Activated CD4-positive, alpha-beta T cell treated with anti-CD3 and anti-CD28 coated beads for 1 hour (primary cell): ENCODE measurements at places on chromosomes 16 and 17.

GRCh38 chr17:62611292-62611691 lies 16.2 kb upstream of the MRC2 start:
- no peak for DNase-seq

GRCh38 chr17:43094129-43094835 lies 30.9 kb downstream of the BRCA1 start:
- no peak for DNase-seq

- no peak for DNase-seq
These were observed 18.6 kb downstream of the FOXN1 start for GRCh38 chr17:28524476-28525424.

- no peak for DNase-seq
These were observed 8.1 kb downstream of the NOG start for GRCh38 chr17:56601591-56601990.

DNA sequence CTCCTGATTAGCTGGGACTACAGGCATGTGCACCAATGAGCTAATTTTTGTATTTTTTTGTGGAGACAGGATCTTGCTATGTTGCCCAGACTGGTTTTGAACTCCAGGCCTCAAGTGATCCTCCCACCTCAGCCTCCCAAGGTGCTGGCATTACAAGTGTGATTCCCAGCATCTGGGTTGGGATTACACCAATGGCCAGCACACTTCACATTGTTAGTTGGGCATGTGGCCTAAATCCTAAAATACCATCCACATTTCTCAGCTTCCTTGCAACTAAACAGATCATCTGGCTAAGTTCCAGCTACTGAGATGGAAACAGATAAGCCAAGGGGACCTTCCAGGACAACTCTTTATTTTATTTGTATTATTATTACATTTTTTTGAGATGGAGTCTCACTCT lies 9.9 kb downstream of the RABEP2 start:
- DNase-seq, result no peak

GRCh38 chr17:56680676-56681075 lies 87.2 kb downstream of the NOG start:
- no peak for DNase-seq

GRCh38 chr16:19239511-19240155 lies 45.9 kb upstream of the CLEC19A start:
- no peak for DNase-seq

DNA sequence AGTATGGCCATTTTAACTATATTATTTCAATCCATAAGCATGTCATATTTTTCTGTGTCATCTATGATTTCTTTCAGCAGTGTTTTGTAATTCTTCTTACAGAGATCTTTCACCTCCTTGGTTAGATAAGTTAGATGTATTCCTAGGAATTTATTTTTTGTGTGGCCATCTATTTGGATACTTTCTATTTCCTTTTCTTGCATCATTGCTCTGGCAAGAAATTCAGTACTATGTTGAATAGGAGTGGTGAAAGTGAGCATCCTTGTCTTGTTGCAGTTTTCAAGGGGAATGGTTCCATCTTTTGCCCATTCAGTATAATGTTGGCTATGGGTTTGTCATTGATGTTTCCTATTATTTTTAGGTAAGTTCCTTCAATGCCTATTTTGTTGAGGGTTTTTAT lies 15.1 kb upstream of the ABCA9 start:
- no peak for DNase-seq

DNA sequence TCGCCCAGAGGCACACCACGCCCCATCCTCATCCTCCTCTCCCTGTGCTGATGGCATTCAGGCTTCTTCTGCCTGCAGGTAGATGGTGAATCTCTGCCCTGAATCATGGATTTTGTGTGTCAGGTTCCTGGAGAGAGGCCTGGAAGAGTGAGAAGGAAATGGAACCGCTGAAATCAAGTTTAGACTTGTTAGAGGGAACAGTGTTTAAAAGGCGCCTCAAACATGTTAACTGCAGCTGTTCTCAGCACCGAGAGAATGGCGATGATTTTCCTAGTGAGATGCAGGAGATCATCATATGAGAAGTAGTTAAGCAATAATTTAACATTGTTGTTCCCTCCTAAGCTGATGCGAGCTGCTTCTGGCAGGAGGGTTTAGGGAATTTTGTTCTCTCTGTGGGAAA lies 744.4 kb upstream of the EEF2KMT start:
- no peak for DNase-seq

- no peak for DNase-seq
These were observed 10.7 kb upstream of the KRT28 start for GRCh38 chr17:40810494-40810893.

- DNase-seq, result no peak
These were observed 131.7 kb upstream of the HSBP1 start for GRCh38 chr16:83676086-83676485.

GRCh38 chr17:72421128-72422092 lies 300.6 kb downstream of the SOX9 start:
- DNase-seq, result no peak

GRCh38 chr17:7927596-7927995 lies 2.1 kb downstream of the KCNAB3 start:
- no peak for DNase-seq

- no peak for DNase-seq
These were observed 3.2 kb upstream of the KRT10 start for GRCh38 chr17:40825599-40825998.

DNA sequence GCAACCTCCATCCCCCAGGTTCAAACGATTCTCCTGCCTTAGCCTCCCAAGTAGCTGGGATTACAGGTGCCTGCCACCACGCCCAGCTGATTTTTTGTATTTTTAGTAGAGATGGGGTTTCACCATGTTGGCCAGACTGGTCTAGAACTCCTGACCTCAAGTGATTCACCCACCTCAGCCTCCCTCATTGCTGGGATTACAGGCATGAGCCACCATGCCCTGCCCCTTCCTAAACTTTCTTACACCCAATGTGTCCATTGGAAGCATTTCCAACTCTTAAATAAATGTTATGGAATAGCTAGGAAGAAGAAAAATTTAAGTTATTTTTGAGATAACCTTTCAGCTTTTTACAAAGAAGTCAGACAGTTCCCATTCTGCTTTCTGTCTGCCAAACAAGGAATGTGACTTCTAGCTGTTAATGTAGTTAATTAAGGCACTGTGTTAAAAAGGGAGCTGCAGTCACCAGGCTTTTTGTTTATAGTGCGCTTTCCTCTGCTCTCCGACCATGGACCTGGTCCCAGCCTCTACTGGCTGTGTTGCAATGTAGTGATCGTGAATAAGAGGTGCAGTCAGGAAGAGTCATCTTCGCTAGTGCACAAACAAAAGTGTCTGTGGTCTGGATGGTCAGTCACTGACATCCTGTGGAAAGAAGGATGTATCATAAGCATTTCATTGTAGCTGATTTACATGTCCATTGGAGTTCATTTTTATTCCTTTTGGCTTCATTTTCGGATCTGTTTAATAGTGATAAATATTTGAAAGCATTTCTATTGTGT lies 39.7 kb downstream of the USP10 start:
- DNase-seq, result no peak

- DNase-seq, result no peak
These were observed 131.1 kb downstream of the AXIN2 start for GRCh38 chr17:65430209-65430833.

- no peak for DNase-seq
These were observed 18.2 kb downstream of the COTL1 start for GRCh38 chr16:84599521-84600202.

GRCh38 chr17:77231076-77231871 lies 90.5 kb downstream of the SEC14L1 start:
- no peak for DNase-seq

DNA sequence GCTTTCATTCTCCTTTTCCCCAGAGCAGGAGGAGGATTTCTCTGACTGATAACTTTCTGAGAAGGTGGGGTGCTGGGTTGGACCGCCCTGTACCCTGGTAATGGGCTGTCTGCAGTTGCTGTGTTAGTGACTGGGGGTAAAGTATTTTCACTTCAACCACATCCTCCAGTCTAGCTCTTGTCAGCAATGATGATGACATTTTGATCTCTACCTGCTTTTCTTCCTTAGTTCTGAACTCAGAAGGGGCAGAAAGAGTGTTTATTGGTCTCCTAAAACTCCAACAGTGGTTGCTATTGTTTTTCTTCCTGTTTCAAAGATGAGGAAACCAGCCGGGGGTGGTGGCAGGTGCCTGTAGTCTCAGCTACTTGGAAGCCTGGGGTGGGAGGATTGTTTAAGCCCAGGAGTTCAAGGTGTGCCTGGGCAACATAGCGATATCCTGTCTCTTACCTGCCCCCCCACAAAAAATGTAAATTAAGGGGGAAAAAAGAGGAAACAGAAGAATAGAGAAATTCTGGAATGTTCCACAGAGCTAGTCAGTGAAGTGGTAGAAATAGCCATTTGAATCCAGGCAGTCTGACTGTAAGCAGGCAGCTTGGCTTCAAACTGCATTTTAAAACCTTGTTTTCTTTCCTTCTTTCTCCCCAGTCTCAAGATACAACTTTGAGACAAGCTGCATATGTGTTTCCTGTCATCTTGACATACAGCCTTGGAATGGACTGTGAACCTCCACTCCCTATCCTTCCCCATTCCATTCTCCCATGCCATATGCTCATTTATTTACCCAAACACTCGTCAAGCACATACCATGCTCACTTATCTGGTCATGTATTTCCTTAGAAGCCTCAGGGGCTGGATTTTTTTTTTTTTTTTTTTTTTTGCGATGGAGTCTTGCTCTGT lies 3.3 kb upstream of the N4BP1 start:
- peak; percentile 25 for DNase-seq

GRCh38 chr17:64413513-64413912 lies 22.9 kb upstream of the PECAM1 start:
- no peak for DNase-seq

GRCh38 chr16:49513040-49513439 lies 139.4 kb downstream of the C16orf78 start:
- DNase-seq, result no peak

- peak; percentile 68 for DNase-seq
These were observed 671.1 kb downstream of the WWOX start for GRCh38 chr16:78770353-78771091.

GRCh38 chr16:27270349-27270748 lies 1.8 kb upstream of the NSMCE1 start:
- DNase-seq, result no peak

GRCh38 chr16:86504315-86505184 lies 5.8 kb upstream of the FOXF1 start:
- DNase-seq, result no peak

DNA sequence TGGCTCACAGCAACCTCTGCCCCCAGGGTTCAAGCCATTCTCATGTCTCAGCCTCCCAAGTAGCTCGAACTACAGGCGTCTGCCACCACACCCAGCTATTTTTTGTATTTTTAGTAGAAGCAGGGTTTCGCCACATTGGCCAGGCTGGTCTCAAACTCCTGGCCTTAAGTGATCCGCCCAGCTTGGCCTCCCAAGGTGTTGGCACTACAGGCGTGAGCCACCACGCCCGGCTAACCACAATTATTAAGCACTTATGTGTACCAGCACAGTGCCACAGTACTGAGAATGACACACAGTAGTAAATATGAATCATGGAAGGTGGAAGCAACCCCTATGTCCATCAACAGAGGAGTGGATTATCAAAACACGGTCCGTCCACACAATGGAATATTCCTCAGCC lies 49.8 kb downstream of the COTL1 start:
- no peak for DNase-seq

GRCh38 chr17:60345233-60345632 lies 46.7 kb downstream of the USP32 start:
- no peak for DNase-seq

GRCh38 chr16:62342216-62342615 lies 306.0 kb upstream of the CDH8 start:
- no peak for DNase-seq

- DNase-seq, result no peak
These were observed 31.5 kb downstream of the ZFHX3 start for GRCh38 chr16:73016488-73016830.

DNA sequence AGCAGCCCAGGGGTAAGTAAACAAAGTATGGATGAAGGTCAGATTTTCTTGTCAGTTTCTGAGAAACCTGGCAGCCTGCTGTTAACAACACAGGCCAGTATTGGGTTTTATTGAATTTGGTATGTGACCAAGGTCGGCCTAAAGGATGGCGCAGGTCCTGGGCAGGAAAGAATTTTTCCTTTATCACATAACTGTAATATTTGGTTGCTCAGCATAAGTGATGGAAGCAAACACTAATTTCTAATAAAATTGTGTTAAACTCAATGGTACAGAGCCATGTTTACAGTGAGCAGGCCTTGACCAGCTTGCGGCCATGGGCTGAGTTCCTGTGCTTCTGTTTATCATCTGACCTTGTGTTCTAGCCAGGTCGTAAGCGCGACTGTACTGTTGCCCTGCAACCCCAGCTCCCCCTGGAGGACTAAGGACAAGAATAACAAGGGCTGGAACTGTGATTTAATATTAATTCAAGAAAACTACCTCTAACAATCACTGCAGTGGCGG lies 10.5 kb downstream of the POLDIP2 start:
- no peak for DNase-seq

GRCh38 chr16:31138621-31139578 lies 3.4 kb upstream of the PRSS8 start:
- no peak for DNase-seq

DNA sequence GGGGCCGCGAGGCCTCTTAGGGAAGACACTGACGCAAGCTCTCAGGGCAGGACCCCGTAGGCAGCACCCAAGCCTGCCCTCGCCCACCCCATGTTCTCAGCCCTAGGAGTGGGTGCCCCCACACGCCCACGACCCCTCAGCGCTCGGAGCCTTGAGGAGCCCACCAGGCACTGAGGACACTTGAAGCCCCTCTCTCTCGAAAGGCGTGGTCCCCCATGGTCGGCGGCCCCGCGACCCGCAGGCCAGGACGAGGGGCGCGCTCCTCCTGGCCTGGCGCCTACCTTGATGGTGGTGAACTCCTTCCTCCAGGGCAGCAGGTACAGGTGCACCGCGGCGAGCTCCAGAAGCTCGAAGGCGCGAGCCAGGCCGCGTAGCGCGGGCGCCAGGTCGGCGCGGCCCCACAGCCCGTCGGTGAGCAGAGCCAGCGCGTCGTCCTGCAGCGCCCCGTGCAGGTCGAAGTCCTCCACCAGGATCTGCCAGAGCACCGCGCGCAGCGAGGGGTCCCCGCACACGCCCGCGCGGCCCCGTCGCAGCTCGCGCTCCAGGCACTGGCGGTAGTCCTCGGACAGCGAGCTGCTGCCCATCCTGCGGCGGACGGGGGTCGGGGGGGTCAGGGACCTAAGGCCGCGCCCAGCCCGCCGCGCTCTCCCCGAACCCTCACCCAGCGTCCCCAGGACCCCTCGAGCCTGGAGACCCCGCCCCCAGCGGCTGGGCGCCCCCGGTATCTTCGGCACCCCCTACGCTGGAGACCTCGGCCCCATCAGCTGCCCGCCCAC lies 668 bp downstream of the SPATA2L start:
- peak; percentile 32 for DNase-seq

DNA sequence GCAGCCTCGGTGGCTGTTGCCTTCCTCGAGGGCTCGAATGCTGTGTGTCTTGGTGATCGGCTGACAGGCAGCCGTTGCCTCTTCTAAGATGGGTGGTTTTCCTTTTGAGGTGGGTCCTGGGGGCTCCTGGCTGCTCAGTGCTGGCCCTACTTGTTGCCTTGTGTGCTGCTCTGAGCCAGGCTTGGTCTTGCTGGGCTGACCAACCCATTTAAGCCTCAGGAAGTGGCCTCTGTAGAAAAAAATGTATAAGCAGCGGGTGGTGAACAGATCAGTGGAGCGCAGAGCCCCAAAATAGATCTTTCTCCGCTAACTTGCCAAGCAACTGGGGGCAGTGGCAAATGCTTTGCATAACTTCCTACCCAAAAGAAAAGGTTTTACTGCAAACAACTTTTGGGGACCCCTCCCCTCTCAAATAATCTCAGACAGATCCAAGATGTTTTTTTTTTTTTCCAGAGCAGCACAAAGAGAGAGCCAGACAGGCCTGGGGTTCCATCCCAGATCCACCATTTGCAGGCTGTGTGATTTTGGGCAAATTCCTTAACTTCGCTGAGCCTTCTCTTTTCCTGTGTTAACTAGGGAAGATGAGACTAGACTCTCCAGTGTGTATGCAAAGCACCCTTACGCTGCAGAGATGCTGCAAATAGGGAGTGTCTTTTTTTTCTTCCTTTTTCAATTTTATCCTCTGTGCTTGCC lies 42.5 kb downstream of the PLCG2 start:
- DNase-seq, result no peak
